ENCODE measurements at places on chromosomes 7 and 10.

DNA sequence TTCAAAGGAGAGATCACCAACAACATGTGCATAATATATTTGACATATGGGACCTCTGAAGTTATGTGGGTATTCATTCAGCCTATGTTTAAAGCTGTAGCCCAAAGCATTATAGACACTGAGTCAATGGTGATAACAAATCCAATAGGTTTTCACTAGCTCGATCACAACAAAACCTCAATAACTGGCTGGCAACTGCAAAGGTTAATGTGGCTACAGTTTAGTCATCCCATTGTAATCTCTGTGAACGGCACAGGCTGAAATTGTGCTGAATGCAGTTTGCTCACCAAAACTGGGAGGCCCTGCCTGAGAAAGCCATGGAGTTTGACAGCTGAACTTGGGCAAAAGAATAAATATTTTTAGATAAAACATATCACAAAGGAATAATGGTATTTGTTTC, 152.4 kb upstream of the ADO start:
- peak; percentile 51 for DNase-seq

DNA sequence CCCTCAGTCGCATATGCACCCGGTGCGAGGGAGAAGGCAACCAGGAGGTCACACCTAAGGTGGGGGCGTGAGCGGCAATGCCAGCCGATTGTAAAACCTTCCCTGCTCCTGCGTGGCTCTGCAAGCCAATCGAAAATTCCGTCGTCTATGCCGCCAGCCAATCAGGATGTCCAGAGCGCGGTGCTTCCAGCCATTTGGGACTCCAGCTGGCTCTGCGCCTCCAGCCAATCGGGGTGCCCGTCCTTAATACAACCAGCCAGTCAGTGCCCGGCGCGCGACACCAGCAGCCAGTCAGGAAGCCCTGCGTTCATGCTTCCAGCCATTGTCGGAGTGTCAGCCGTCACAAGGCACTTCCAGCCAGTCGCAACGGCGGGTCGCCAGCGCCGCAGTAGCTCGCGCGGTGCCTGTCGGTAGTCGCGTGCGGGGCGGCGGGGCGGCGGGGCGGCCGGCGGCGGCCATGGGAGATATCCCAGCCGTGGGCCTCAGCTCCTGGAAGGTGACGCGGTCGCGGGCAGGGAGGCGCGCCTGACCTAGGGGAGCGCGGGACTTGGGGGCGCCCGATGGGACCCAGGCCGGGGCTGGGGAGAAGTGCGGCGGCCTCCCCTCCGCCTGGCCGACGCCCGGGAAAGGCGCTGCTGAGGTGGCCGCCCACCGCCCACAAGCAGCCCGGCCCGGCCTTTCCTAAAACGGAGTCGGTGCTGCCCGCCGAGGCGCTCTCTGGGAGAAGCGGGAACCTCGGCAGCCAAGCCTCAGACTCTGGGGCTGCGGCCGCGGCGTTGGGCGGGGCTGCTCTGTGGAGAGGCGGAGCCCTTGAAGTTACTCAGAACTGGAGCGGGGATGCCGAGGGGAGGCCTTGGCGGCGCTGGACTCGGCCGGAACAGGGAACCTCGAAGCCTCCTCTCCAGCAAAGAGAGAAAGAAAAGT, at the start of gene AKR1E2:
TSS of gene AKR1E2 (plus strand) at position 340 of the 924 bp plus-strand sequence. CDS start at position 458, 118 bp downstream.
- peak; percentile 90 for DNase-seq

GRCh38 chr7:18831943-18832342, 285.5 kb downstream of the TWIST1 start:
- DNase-seq = no peak

DNA sequence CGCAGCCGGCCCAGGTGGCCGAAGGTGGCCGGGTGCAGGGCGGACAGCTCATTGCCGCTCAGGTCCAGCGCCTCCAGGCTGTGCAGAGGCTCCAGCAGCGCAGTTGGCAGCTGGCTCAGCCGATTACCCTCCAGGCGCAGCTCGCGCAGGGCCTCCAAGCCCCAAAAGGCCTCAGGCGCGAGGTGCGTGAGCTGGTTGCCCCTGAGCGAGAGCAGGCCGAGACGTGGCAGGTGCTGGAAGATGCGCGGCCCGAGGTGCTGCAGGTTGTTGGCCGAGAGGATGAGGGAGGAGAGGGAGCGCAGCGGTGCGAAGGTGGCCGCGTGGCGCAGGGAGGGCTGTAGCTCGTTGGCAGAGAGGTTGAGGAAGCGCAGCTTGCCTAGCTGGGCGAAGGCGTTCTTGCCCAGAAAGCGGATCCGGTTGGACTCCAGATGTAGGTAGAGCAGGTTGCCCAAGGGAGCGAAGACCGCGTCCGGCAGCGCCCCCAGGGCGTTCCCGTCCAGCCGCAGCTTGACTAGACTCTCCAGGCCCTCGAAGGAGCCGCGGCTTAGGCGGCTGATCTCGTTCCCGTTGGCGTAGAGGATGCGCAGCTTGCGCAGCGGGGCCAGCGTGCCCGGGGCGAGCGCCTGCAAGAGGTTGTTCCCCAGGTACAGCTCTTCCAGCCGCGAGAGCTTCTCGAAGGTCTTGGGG, 923 bp downstream of the TRIL start:
- DNase-seq = peak; percentile 20

- DNase-seq = no peak
Measured at GRCh38 chr10:97822261-97822687, 27.4 kb upstream of the GOLGA7B start.

- DNase-seq = no peak
Measured at GRCh38 chr10:133309720-133310398, 1.1 kb downstream of the ZNF511 start.

GRCh38 chr10:101107771-101108170, 23.3 kb upstream of the TLX1 start:
- no peak for DNase-seq

GRCh38 chr10:105253515-105254212, 612.6 kb downstream of the SORCS3 start:
- DNase-seq = no peak

GRCh38 chr7:74048999-74049599, 21.1 kb downstream of the ELN start:
- no peak for DNase-seq

DNA sequence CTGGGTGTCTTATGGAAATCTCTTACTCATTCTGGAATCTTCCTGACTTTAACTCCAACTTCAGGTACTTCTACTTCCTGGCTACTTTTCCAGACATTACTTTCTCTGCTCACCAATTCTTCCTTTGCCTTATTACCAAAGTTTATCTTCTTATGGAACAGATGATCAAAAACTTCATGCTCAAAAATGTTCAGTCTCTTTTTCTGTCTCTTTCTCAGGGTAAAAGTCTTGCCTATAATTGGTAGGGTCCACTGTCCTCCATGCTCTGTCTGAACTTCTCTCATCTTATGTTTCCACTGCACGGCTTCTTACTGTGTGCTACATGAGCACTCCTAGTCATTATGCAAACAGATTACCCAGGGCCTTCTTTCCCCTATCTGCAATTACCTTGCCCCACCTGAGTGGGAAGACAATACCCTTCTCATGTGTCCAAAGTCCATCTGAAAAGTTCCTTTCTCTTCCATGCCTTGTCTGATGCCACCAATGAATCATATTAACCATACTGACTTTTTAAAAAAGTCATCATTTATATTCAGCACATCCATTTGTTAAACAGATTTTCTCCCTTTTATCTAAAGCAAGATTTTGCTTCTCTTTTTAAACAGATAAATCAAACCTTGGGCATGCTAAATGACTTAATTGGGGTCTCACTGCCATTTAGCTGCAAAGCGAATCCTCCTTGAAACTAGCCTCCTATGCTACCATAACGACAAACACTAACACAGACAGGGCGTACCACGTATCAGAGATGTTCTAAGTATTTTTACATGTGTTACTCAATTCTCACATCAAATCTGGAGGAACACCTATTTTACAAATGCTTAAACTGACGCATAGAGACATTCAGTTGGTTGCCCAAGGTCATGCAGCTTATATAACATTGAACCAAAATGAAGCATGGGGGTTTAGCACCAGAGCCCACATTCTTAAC, 48.8 kb downstream of the SEMA3C start:
- DNase-seq = no peak

GRCh38 chr7:19665399-19666008, 43.3 kb downstream of the POLR1F start:
- peak; percentile 45 for DNase-seq

- no peak for DNase-seq
Measured at GRCh38 chr10:29514306-29514705, 120.5 kb downstream of the SVIL start.

- no peak for DNase-seq
Measured at GRCh38 chr10:91589658-91590035, 43.2 kb downstream of the PPP1R3C start.

DNA sequence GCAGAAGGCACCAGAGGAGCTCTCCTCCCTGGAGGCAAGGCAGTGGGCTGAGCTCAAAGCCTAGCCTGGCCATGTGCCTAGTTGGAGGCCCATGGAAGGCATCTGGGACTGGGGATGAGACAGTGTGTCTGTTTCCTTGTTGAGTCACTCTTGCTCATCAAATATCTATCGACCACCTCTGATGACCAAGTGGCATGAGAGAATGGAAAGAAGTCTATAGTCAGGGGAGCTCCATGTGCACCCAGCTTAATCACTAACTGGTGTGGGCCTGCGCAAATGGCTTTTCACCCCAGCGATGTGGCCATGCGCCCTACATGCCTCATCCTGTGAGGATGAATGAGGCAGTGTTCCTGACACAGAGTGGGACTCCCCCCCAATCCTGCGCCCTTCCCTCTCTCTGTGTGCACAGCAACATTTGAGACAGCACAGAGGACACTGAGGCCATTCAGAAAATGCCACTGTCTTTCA, 229.9 kb downstream of the RPS24 start:
- DNase-seq = peak; percentile 96

GRCh38 chr7:95581467-95581866, 14.8 kb downstream of the PDK4 start:
- no peak for DNase-seq

DNA sequence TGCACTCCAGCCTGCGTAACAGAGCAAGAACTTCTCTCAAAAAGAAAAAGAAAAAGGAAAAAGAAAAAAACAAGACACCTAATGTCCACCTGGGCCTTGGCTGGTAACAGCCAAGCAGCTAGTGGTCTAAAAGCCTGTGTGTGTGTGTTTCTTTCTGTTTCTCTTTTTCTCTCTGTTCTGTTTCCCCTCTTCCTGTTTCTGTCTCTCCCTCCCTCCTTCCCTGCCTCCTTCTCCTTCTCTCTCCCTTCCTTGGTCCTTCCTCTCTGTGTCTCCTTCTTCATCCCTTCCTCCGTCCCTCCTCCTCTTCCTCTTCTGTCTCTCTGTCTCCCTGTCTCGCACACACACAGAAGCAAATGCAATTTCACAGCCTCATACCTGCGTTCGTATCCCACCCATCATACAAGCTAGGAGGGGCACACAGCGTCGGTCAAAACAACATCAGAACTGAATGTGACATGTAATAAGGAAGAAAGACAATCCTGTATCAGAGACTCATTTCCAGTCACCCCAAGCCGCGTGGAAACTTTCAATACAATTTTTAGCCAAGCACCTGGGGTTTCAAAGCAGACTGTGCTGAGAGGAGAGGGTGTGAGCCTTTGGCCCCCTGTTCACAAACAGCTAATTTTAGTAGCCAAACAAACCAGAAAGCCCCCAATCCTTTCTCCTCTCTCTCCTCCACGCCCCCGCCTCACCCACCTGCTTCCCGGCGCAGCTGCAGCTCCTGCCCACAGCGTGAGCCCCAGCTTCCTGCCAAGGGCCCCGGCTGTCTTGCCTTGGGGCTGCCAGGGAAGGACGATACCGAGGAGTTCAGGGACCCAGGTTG, 50.2 kb upstream of the GNA12 start:
- no peak for DNase-seq

DNA sequence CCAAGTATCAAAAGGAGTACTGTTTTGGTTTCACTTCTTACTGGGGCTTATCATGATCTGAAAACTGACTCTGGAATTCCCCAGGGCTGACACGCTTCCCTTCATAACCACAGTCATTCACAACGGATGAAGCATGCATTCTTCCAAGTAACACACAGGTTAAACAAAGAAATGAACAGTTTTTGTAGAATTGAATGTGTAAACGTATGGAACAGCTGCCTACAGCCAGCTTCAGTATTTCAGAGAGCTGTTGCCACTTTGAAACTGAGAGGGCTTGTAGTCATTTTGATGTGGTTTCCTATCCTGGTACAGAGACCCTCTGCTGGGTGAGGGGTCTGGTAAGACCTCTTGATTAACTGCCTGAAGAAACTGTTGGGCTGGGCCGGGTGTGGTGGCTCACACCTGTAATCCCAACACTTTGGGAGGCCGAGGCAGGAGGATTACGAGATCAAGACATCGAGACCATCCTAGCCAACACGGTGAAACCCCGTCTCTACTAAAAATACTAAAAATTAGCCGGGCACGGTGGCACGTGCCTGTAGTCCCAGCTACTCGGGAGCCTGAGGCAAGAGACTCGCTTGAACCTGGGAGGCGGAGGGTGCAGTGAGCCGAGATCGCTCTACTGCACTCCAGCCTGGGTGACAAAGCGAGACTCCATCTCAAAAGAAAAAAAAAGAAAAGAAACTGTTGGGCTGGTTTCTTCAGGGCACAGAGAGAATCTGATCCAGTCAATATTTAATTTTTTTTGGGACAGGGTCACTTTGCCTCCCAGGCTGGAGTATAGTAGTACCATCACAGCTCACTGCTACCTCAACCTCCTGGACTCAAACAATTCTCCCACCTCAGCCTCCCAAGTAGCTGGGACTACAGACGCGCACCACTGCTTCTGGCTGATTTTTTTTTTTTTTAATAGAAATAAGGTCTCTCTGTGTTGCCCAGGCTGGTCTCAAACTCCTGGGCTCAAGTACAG, 4.7 kb downstream of the NFE2L3 start:
- peak; percentile 91 for DNase-seq

DNA sequence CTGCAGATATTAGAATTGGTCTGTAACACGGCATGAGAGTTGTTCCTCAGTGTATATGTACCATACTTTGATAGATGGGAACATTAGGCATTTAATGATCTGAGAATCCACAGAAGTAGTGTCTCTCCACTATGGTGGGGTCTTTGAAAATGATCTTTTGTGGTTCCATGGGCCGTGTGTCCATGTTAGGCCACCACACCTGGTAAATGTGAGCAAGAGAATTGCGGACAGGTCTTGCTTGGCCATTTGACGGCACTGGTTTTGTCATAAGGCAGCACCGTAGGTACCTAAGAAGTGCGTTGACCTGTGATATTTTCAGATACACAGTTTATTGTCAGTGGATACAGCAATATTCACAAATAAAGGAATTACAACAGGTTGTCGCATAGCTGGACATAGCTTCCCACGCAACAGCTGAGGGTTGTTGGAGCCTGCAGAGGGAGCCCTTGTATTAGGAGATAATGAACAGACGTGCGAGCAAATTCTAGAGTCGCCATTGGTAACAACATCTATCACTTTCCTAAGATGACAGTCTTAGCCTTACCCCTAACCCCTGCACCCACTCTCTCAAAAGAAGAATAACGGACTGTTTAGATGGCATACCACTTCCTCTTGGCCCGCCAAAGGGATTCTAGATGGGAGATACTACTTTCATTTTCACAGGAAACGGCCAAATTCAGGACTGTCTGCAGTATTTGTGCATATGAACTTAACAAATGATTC, 111.4 kb downstream of the COL28A1 start:
- DNase-seq = peak; percentile 58

DNA sequence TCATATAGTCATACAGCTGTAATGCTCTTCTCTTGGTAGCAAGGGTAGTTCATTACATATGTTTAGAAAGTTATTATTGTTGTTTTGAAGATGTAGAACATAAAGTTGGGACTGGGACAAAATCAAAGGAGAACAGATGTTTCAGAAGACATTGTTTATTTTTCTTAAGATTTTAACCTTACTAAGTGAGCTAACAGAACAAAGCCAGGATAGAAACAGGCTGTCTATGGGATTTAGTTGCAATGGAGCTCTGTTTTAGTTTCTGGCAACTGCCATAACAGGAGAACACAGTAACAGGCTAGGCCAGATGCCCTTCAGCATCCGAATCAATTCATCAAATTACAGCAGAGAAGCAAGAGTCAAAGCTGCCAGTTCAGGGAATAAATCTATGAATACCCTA, 382.4 kb downstream of the ARL4A start:
- no peak for DNase-seq

GRCh38 chr10:8640301-8640700, 585.8 kb downstream of the GATA3 start:
- DNase-seq = no peak
